ENCODE measurements at places on chromosomes 5 and 9.

GRCh38 chr5:78243639-78244038 lies 50.9 kb downstream of the AP3B1 start:
- DNase-seq, result no peak

DNA sequence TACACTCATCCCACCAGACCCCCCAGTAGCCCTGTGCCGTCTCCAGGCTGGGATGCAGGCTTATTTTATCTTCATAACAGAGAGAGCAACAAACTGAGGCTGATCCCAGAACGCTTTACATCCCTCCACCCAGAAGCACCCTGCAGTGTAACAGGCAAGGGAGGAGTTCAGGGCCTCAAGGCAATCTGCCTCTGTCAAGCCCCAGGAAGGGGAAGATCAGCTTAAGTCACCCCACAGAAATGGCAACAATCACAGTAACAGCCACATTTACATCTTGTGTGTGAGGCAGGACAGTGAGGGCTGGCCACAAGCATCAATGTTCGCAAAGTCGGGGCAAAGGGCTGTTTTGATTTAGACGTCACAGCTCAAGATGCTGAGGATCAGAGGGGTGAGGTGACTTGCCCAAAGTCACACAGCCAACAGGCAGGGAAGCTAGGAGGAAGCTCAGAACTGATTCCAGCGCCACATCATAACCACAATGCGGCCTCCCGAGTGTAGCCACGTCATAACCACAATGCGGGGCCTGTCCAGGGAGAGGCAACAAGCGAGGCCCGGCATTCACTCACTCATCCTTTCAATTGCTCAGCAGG lies 14.4 kb downstream of the STK10 start:
- no peak for DNase-seq

- DNase-seq, result no peak
Measured at GRCh38 chr9:129148463-129149204, 29.4 kb downstream of the IER5L start.

DNA sequence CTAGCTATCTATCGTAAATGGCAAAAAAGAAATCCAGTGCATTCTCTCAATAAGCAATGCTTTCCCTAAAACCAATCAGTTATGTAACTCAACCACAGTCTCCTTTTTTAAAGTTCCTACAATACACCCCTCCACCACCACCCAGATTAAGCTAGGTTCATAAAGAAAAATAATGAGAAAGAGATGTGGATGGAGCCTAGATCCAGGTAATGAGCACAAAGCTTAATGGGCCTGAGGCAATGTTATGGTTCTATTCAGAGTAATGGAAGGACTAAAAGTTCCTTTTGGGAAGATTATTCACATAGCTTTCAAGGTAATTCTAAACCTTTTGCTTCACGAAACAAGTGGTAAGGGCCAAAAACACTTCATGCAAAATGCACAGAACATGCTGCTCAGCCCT lies 113.5 kb downstream of the MPDZ start:
- no peak for DNase-seq

DNA sequence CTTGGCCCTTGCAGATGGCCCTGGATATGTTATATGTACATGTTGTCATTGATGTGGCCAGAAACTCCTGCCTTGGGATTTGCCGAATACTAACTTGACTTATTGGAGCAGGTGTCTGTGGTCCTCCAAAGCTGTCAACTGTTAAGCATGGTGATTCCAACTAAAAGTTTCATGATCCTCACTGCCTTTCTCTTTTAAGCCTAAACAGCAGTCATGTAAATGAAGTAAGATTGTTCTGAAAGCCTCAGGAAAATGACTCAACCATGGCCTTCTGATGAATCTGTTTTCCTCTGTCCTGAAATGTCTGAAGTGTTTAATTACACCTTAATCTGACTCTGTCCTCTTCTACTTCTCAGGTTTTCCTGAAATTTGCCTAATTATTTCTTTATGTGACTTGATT lies 245.0 kb downstream of the FAM114A2 start:
- DNase-seq, result no peak

DNA sequence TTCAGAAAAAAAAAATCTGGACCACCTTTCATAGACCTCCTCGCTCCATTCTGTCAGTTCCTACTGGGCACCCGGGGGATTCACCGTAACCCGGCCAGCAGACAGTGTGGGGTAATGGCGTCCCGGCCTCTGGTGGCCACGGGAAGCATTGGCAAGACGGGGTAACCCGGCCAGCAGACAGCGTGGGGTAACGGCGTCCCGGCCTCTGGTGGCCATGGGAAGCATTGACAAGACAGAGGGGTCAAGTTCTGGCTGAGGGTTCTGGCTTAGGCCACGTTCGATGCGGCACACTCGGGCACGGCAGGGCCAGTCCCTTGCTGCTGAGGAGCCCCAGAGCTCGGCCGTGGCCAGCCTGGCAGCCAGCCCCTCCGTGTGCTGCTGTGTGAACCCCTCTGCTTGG lies 116.2 kb upstream of the RAPGEF1 start:
- no peak for DNase-seq
